ENCODE measurements at places on chromosomes 6 and 20. TPM values are rescaled to one million over a fixed set of nuclear protein-coding genes. Genes with fewer than 3 reads are reported as not detected.

DNA sequence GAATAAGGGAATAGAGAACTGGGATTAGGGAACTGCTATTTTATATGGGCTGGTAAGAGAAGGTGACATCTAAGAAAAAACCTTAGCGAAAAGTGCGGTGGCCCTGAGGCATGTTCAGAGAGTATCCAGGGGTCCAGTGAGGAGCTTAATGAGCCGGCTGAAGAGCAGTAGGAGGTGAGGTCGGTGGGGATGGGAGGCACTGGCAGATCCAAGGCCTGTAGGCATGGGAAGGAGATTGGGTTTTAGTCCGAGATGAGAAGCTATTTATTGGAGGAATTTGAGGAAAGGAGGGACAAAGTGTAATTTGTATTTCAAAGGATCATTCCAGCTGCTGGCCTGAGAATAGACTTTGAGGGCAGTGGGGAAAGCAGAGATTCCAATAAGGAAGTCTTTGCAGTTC, 123.8 kb downstream of the QKI start:
- DNase-seq = no peak

DNA sequence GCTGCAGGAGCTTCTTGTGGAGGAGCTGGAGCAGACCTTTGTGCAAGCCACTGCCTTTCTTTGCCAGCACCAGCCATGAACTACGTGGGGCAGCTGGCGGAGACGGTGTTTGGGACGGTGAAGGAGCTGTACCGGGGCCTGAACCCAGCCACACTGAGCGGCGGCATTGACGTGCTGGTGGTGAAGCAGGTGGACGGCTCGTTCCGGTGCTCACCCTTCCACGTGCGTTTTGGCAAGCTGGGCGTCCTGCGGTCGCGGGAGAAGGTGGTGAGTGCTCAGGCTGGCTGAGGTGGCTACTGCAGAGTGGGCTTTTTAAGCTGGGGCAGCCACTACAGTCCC, 5.1 kb downstream of the LPIN3 start:
- DNase-seq = no peak

GRCh38 chr6:49038294-49038822, 424.7 kb downstream of the MMUT start:
- no peak for DNase-seq

- DNase-seq = no peak
Measured at GRCh38 chr6:119671105-119671504, 321.5 kb upstream of the MAN1A1 start.

- peak; percentile 31 for DNase-seq
Measured at GRCh38 chr20:25310268-25310920, 62.5 kb downstream of the PYGB start.

DNA sequence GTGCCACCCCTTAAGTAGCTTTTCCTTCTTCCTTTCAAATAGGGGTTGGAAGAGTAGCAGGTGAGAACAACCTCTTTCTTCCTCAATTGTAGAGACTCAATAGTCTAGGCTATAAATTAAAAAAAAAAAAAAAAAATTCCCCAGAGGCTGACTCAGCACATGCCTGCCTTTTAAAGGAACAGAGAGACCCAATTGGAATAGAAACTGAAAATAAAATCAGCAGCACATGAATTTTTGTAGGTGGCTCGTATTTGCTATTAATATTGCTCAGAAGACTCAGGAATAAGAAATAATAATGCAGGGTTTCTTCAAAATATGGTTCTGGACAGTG, 19.3 kb downstream of the TOP1 start:
- no peak for DNase-seq

Gene PTCRA
- total RNA-seq = not detected

Gene ECT2L
- total RNA-seq = not detected

Gene TRAPPC3L
- total RNA-seq = not detected

Gene SCUBE3
- total RNA-seq = not detected

Gene CRIP3
- not detected for total RNA-seq

DNA sequence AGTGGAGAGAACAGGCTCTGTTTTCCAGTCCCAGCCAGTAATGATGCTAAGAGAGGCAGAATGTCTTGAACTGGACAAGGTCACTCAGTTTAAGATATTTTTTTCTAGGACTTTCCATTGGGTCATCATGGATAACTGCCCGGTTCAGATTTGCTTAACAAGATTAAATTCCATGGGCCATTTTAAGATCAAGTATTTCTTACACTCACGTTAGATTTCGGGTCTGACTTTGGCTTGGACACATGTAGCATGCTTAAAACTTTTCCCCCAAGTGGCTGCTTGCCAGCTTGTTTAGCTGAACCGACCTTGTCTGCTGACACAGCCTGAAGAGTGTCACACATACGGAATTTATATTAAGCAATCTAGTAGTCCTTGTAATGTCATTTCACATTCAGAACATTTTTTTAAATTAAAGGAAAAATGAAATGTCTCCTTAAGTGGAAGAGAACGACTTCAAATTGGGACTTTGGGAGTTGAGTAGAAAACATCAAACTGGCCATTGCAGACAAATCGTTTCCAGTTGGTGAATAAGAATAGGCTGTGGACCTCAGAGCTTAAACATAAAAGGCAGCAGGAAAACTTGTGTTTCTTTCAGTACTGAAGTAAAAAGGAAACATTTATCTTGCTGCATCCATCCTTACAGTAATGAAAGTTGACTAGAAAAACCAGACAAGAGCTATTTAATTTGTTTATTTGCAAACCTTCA, 29.0 kb downstream of the ARMC2 start:
- DNase-seq = no peak

- DNase-seq = no peak
Measured at GRCh38 chr6:83343121-83343520, 87.7 kb downstream of the ME1 start.

GRCh38 chr6:40946738-40947301, 92.2 kb downstream of the UNC5CL start:
- DNase-seq = no peak

DNA sequence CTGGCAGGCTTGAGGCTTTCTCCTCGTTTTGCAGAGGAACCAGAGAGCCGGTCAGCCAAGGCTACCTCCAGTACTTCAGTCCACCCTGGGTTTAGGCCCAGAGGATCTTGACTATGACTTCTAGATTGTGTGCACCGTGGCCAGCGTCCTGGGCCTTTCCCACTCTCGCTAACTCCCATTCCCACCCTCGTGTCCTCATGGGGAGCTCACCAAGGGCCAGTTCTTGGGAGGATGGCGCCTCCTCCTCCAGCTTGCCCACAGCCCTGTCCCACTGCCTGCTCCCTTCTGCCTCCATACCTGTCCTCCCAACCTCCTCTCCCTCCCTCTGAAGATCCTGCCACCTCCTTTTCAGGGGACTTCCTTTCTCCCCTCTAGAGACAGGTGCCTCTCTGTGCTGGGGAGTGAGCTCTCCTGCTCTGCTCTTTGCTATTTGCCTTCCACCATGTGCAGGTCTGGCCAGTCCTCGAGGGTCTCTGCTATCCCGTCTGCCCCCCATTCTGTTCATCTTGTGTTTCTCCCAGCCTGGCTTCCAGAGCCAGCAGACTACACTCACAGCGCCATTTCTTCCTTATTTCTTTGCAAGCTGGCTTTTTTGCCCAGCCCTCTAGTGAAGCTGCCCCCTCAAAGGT, 4.4 kb upstream of the SYNJ2 start:
- no peak for DNase-seq

DNA sequence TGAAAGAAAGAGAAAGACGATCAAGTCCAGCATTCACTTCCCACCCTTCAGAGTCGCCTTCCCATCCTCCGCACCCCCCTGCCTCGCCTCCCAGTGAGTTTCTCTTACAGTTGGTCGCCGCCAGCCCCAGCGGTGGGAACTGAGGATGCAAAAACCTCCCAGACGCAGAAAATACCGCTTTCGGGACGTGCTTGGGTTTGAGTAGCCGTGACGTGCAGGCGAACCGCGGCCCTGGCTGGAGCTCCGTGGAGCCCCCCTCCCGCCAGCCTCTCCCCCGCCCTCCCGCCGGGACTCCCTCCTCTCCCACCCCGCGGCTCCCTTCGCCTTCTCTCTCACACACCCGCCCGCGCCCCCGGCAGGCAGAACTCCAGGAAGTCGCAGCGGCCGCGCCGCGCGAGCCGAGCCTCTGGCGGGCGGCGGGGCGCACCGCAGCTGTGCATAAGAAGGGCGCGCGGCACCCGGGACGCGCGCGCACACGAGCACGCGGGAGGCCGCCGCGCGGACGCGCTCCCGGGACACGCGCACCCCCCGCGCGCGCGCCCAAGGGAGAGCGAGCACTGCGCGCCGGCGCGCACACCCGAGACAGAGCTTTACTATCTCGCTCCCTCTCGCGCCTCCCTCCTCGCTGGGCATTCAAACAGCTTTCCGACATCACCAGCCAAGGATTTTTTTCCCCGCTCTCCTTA, at the start of gene ADGRB3:
Gene ADGRB3 (plus strand): TSS at position 557 of the 686 bp plus-strand sequence. CDS start 3,394 bp downstream, outside the sequence.
- no peak for DNase-seq

Gene VGLL2
- not detected for total RNA-seq

- no peak for DNase-seq
Measured at GRCh38 chr6:68650142-68650541, 15.1 kb downstream of the ADGRB3 start.

Gene AIF1
- total RNA-seq = 18.5 TPM

DNA sequence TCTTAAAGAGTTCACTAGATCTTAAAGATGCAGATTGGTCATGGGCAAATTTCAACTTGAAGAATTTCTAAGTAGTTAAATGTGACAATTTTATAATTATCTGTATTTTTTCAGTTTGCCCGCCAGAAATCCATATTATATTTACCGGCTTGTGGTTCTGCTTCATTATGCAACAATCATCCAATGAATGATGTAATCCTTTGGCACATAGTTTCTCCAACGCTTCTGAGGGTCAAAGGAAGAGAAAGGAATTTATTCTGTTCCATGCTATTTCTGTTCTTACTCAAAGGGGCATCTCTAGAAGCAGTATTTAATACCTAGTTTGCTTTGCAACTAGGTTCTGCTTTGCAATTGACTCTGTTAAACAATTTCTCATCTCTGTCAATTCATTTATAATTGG, 359.3 kb upstream of the PLCB4 start:
- no peak for DNase-seq

GRCh38 chr20:4160761-4161305, 145.5 kb upstream of the RNF24 start:
- DNase-seq = peak; percentile 49

Gene TBC1D32
- total RNA-seq = 3.2 TPM

Gene SKIC2
- 132 TPM for total RNA-seq
